HCT116 (cell line): ENCODE measurements at places on chromosomes 12 and 14. TPM values are rescaled to one million over a fixed set of nuclear protein-coding genes. Genes with fewer than 3 reads are reported as not detected.

GRCh38 chr12:67748743-67749040 lies 100.1 kb downstream of the DYRK2 start:
- DNase-seq = peak; percentile 4

DNA sequence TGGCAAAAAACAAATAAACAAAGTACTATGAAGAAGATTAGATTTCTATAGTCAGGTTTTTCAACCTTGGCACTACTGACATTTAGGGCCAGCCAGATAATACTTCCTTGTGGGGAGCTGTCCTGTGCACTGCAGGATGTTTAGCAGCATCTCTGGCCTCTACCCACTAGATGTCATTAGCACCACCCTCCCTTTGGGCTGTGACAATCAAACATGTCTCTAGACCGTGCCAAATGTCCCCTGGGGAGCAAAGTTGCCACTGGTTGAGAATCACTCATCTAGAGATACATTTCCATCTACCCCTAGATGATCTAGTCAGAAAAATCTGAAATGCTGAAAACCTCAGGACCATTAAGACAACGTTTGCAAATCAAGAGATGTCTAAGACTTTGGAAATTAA lies 29.9 kb downstream of the SRRM4 start:
- no peak for DNase-seq

GRCh38 chr12:112839386-112839972 lies 47.9 kb downstream of the RPH3A start:
- DNase-seq = no peak

DNA sequence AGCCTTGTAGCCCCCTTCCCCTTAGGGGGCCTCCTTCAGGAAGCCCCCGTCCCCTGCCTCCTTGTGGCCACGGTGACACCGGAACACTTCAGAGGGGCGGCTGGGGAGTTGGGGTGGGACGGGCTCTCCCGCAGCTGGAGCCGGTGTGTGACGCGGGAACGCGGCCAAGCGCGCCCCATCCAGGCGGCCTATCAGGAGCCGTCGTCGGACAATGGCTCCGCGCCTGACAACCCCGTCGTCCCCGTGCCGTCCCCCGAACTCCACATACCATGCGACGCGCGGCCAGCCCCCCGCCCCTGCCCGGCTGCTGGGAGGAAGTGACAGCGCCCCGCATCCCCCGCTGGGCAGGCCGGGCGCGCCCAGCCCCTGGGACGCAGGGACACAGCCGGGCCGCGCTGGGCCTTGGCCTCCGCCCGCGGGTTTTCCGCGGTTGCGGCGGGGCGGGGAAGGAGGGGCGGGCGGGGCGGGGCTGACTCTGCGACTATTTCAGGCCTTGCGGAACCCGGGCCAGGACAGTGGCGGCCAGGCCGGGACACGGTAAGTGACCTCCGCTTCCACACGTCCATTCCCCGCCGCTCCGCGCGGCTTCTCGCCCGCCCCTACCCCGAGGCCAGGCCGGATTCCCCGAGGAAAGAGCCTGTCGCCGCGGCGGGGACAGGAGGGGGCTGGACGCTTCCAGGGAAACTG lies at the start of gene TNFAIP2:
TSS of gene TNFAIP2 (plus strand) at position 515 of the 687 bp plus-strand sequence. CDS start 2,997 bp downstream, outside the sequence.
- no peak for DNase-seq

DNA sequence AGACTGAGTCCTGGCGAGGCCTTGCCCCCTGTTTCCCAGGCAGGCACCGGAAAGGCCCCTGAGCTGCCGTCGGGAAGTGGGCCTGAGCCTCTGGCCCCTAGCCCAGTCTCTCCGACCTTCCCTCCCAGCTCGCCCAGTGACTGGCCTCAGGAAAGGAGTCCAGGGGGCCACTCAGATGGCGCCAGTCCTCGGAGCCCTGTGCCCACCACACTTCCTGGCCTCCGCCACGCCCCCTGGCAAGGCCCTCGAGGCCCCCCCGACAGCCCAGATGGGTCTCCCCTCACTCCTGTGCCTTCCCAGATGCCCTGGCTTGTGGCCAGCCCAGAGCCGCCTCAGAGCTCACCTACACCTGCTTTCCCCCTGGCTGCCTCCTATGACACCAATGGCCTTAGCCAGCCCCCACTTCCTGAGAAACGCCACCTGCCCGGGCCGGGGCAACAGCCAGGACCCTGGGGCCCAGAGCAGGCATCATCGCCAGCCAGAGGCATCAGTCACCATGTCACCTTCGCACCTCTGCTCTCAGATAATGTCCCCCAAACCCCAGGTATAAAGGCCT lies 10.9 kb downstream of the TNS2 start:
- no peak for DNase-seq

DNA sequence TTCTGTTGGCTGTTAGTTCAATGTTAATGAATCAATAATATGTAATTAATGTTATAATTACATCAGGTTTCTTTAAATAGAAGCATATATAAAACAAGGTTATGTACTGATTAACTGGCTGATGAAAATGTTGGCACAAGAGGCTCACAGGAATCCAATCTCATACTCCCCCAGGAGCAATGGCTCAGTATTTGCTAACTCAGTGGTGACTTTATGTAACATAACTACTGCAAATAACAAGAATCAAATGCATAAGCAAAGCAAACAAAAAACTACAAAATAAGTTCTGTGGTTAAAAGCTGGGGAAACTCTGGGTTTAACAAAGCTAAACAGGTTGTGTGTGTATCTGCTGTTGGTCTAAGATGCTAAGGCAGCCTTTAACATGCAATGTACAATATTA lies 27.7 kb upstream of the BBS10 start:
- no peak for DNase-seq

DNA sequence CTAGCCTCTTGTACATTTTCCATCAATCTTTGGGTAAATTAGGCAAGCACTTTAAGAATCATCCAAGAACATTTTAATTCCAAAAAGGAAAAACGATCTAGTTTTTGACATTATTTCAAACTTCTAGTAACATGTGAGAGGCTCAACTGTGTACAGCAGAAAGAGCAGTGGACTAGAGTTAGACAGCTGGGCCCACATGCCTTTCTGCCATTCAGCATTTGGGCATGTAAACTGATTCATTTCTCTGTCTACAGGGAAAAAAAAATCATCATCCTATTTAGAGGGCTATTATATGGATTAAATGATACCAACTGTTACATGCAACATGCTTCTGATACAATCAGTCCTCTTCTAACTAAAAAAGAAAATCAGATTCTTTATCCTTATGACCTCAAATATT lies 17.7 kb downstream of the ATP2B1 start:
- no peak for DNase-seq

DNA sequence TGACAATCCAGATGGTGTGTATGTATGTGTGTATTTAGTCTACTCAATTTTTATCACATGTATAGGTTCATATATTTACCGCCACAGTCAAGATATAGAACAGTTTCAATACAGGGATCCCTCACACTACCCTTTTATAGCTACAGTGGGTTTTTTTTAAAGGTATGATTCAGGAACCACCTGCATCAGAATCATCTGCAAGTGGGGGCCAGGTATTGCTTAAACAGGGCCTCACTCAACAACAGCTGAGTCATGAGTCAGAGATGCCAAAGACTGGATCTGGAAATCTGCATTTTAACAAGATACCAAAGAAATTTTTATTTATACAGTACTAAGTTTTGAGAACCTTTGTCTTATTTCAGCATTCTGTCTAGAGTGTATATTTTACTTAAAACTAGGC lies 117.6 kb downstream of the SLC35F4 start:
- DNase-seq = no peak

Gene ADAM21
- total RNA-seq = 0.98 TPM

Gene GPD1
- total RNA-seq = 1.6 TPM
